Brain microvascular endothelial cell (primary cell): ENCODE measurements at places on chromosomes 4 and X.
A peak's percentile ranks its signal among the peaks of the same experiment; 100 is the strongest.

DNA sequence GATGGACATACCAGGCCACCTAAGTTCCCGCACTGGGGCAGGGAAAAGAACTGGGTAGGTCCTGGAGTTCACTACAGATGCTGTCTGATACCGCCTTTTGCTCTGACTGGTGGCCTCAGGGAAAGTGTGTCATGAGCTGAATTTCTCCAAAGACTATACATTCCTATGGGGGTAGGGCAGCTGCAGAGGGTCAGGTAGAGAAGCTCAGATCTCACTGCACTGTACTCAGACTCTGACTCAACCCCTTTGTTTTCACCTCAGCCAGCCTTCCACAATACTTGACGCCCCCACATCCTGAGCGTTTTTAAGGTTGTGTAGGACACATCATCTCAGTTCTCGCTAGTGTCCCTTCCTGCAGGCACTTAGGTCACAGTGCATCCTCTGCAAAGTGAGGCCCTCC lies 7.8 kb downstream of the GATB start:
- peak; percentile 28 for DNase-seq

DNA sequence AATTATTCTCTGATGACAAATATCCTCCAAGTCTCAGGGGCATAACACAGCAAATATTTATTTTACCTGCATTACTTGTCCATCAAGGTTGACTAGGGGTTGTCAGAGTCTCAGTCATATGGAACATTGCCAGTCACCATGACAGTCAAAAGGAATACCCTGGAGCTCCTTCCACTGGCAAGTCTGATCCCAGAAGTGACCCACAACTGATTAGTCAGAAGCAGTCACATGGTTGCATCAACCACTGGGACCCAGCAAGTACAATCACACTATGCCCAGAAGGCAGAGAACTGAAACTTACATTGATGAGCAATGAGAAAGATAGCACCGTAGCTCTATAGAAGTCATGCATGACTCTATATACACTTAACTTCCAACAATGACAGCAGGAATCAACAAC lies 41.9 kb upstream of the SOD3 start:
- peak; percentile 36 for DNase-seq

DNA sequence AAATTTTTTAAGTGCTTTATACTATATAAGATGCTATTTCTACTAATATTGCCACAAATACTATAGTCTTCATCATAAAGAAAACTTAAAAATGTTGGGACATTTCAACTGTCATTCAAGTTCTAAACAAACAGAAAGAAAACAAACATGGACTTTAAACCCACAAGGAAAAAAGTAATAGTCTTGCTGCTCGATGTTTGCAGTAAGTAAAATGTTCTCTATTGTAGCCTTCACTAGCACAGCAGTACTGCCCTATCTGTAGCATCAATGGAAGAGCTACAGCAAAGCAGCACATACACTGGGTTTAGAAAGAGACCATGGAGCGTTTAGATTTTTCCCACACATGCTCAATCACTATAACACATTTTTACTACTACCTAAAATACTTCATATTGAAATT lies 146.8 kb downstream of the KLHL13 start:
- no peak for DNase-seq

DNA sequence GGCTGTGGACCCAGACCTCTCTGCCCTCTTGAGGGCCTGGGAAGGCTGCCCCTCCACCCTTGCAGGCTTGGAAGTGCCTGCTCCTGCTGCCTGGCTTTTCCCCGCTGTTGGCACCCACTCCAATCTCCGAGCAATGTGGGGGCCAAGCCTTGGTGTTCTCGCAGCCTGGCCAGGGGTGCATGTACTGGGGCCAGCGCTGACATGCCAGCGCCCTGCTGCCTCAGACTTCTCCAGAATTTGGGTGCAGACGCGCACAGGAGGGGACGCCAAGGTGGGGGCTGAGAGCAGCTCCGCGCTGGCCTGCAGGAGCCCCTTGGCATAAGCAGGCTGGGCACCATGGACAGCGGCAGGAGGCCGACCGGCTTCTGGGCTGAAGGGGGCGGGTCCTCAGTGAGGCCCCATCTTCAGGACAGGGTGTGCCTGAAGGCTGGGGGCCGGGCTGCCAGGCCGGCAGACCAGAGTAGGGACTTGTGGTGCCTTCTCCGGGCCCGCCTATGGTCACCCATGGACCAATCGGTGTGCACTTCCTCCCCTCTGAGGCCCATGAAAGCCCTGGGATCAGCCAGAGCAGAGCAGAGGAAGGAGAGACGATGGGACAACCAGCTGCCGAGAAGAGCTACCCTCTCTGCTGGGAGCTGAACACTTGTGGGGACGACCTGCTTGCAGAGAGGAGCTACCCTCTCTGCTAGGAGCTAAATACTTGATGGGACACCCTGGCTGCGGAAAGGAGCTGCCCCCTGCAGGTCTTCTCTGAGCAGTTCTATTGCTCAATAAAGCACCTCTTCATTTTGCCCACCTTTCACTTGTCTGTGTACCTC lies 118.3 kb downstream of the DNAAF6 start:
- peak; percentile 7 for DNase-seq

DNA sequence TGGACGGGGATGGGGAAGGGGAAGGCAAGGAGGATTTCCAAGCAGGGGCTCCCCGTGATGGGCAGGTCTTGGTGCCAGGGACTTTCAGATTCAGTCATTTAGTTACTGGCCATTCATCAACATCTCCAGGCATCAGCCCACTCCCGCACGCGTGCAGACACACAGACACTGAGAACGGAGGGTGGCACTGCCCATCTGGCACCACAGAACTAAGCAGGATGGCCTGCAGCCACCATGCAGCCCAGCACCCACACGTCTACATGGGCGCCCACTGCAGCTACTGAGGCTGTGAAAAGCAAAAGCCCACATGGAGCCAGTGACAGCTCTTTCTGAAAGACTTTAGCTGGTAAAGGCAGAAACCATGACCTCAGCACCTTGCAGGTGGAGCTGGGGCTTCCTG lies 176.1 kb upstream of the PSAPL1 start:
- DNase-seq: no peak

DNA sequence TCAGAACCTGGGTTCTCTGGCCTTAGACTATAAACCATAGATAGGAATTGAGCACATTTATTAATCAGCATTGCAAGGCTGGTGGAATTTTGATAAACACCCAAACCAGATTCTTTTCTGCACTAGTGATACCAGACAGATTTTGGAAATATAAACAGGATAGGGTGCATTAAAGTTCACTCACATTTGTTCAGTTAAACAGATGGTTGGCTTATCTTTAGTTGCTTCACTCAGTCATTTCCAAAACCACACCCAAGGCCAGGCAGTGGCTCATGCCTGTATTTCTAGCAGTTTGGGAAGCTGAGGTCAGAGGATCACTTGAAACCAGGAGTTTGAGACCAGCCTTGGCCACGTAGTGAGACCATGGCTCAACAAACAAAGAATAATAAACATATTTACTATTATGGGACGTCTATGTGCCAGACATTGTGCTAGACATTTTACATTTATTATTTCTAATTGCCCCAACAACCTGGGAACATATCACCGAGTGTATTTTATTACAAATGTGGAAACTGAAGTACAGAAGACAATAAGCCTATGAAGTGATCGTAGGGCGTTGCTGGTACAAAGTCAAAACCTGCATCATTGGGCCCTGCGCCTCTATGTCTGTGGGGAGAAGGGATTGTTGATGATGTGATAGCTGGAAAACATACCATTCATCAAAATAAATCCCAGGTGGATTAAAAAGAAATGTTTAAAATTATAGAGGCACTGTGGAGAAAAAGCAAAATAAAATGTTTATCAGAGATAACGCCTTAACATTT lies 15.0 kb downstream of the ADD1 start:
- DNase-seq: peak; percentile 42

- DNase-seq: peak; percentile 11
These were observed 55.3 kb upstream of the KCNIP4 start for GRCh38 chr4:22003878-22004277.

DNA sequence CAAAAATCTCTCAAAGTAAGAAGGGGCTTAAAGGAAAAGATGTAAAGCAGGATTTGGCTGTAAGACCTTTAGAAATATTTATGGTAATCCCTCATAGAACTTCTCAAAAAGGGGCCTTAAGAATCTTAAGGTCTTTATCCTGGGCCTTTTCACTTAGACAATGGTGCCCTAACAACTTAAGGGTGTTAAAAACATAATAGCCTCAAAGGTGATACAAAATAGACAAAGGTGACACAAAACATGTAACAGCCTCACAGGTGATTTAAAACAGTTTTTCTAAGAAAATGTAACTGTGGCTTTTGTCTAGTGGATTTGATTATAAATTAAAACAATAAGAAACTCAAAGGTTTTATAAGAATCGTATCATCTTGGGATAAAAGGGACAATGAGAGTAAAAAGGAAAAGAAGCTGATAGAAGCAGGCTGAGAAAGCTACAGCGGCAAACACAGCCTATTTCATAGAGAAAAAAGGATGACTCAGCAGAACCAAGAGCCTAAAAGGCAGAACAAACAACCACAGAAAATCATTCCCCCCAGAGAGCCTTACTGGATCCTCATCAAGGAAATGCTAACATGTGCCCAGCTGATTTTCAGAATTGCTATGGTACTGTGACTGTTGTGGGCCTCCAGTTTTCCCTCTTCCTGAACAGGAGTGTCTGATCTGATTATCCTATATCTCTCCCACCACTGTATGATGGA lies 164.3 kb downstream of the STPG2 start:
- DNase-seq: no peak

DNA sequence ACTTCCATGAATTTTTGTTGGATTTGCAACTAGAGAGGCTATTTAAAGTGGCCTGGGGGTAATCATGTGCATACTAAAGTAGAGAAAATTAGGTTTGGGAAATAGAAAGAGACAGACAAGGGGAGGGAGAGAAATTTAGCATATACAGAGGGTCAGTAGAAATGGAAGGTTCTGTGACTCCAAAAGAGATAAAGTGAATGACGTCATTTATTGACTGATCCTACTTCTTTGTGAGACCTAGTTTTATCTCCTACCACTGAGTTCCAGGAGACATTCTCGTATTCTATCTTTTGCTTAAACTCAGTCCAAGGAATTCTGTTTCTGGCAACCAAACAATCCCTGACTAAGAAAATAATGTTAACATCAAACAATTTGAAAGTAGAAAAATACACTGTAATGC lies 42.4 kb upstream of the FREM3 start:
- no peak for DNase-seq

- DNase-seq: peak; percentile 70
These were observed 17.3 kb downstream of the CTPS2 start for GRCh38 chrX:16695079-16695676.

GRCh38 chr4:87497159-87497558 lies 32.0 kb downstream of the SPARCL1 start:
- DNase-seq: no peak

GRCh38 chr4:26061248-26061986 lies 147.4 kb downstream of the SMIM20 start:
- peak; percentile 29 for DNase-seq

GRCh38 chr4:152983774-152984411 lies 47.8 kb downstream of the FHDC1 start:
- peak; percentile 56 for DNase-seq

DNA sequence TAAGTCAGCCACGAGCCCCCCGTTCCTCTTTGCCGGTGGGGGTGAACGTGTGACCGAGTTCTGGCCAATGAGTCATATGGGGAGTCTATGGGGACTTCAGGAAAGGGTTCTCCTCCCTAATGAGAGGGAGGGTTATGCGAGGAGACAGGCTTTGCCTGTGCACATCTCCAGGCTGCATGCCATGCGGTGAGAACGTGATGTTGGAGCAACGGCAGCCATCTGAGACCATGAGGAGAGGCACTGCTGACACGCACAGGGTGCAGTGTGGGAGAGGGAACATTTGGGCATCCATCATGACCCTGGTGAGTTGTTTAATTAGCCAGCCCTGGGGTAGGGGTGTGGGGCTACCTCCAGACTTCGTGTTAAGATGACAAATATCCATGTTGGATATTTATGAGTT lies 55.8 kb downstream of the ABLIM2 start:
- DNase-seq: no peak

DNA sequence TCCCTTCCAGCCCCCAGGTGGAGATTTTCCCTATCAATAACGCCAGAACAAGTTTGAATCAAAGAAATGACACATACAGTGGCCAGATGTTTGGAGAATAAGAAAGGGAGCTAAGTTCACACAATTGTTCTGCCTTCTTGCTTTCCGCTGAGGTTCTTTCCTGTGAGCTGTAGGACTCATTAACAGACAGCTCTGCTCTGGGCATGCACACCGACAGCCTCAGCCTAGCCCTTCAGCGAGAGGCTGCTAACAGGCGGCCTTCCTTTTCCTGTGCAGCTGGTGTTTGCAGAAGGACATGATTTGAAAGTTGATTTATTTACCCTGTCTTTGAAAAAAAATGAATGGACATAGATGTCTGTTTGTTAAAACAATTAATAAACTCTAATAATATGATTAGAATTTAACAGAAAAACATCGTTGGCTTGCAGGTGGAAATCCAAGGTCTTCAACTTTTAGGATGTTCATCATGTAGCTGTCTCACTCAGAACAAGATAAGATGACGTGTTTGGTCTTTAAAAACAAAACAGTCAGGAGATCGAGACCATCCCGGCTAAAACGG lies 183.3 kb downstream of the KDR start:
- DNase-seq: no peak

- DNase-seq: no peak
These were observed 5.9 kb downstream of the SNX25 start for GRCh38 chr4:185215261-185215660.

- DNase-seq: no peak
These were observed 16.4 kb downstream of the DSPP start for GRCh38 chr4:87624698-87625097.

DNA sequence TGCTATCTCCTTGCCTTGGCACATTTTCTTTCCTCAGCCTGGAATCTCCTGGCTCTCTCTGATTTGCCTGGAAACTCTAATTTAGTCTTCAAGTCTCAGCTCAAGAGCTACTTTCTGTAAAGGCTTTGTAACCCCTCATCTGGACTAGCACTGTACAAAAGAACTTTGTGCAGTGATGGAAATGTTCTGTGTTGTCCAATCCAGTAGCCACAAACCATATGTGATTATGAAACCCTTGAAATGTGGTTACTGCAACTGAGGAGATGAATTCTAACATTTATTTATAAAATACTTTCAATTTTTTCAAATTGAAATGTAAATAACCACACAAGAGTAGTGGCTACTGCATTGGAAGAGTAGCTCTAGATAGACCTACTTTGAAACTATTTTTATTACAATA lies 66.6 kb upstream of the HS3ST1 start:
- no peak for DNase-seq

DNA sequence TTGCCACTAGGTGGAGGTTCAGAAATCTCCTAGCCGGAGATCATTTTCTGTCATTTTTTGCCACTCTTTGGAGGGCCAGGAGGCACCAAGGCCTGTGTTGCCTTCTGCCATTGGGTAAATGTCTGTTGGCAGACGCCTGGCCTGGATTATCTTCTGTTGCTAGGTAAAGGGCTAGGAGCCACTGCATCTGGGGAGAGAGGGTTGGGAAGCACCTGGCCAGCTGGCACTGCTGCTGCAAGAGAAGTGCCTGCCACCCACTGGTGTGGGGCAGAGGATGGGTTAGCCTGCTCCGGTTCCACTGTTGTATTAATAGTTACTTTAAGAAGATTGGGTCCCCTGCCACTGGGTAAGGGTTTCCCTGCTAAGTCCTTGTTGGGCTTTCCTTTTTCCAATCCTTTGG lies 58.1 kb downstream of the AWAT2 start:
- no peak for DNase-seq
